ENCODE measurements at places on chromosomes 5 and 9. TPM values are rescaled to one million over a fixed set of nuclear protein-coding genes. Genes with fewer than 3 reads are reported as not detected.

FOXD4L6 gene
- not detected for polyA plus RNA-seq

MAP3K1 gene
- 9.7 TPM for polyA plus RNA-seq

SHISAL2B gene
- polyA plus RNA-seq, result 21.1 TPM

NR5A1 gene
- not detected for polyA plus RNA-seq

TRMT10B gene
- 10.8 TPM for polyA plus RNA-seq

DNA sequence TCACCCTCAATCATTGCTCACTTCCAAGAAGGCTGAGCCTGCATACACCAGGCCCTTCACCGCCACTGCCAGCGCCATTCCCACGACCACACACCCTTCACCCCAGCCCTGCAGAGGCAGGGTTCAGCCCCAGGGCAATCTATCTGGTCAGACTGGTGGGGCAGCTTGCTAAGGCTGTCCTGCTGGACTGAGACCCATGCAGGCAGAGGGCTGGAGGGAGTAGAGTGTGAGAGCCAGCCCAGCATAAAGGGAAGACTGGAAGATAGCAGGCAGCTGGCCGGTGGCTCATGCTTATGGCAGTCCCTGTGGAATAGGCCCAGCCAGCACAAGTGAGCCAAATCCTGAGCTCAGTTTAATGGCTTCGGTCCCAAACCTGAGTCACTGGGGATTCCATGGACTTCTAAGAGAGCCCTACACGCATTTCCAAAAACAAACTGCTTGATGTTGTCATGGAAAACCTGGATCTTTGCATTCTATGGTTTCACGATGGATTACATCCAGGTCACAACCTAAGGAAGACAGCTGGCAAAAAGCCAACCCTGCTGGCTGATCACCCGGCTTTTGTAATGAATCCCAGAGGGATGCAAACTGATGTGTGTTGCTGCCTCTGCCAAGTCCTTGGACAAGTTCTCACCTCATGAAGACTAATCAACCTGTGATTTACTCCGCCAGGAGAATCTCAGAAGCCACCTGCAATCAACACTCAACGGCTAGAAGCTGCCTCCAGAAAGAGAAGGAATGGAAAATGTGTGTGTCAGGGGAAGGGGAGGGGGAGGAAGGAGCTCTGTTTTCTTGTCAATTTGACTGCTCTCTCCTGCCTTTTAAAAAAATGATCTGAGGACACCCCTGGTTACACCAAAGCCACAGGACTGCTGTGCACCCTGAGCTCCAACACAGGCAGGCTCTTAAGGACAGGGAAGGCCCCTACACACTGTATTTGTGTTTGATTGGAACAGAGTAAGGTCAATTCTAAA, 143.6 kb downstream of the LHFPL2 start:
- no peaks in the 10 kb centered on the region for H3K36me3 ChIP-seq
- no peak for DNase-seq
- H3K4me1 ChIP-seq, result peaks cover 36% of the 10 kb centered on the region
- no peak overlapping the region for H3K27ac ChIP-seq

- H3K4me1 ChIP-seq, result no peaks in the 10 kb centered on the region
- no peak overlapping the region for H3K4me3 ChIP-seq
- no peak overlapping the region for H3K27ac ChIP-seq
- H3K36me3 ChIP-seq, result no peaks in the 10 kb centered on the region
Observed at GRCh38 chr5:118253225-118254061, 734.9 kb downstream of the DTWD2 start.

DNA sequence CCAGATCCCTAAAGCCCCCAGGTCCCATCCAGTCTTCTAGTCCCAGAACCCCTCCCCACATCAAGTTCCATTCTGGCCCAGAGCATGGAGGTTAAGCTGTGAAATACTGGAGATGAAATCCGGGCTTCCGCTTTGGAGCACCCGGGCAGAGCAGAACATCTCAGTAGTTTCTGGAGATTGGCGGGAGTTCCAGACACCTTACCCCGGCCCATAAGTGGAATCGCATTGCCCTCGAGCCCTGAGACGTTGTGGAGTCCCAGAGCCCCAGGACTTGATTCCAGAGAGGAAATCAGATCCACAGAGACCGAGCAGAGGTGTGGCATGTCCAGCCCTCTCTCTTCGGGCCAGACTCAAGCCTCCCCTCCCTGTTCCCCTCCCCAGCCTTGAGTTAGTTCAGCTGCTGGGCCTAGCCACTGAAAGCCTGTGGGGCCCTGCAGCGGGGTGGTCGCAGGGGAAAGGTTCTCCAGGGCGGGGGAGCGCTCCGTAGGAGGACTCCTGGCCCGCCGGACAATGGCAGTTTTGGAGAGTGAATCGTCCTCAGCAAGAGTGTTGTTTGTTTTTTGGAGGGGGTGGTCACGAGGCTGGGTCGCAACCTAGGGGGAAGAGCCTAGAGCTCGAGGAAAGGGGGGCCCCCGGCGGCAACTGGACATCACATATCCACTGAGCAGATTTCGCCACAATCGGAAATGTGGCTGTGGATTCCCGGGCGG, 1.0 kb upstream of the PAX5 start:
- peaks cover 52% of the 10 kb centered on the region for H3K4me1 ChIP-seq
- peak overlapping the region; percentile 72 for H3K4me3 ChIP-seq
- peaks cover 100% of the 10 kb centered on the region for H3K27me3 ChIP-seq
- H3K36me3 ChIP-seq, result no peaks in the 10 kb centered on the region

DNA sequence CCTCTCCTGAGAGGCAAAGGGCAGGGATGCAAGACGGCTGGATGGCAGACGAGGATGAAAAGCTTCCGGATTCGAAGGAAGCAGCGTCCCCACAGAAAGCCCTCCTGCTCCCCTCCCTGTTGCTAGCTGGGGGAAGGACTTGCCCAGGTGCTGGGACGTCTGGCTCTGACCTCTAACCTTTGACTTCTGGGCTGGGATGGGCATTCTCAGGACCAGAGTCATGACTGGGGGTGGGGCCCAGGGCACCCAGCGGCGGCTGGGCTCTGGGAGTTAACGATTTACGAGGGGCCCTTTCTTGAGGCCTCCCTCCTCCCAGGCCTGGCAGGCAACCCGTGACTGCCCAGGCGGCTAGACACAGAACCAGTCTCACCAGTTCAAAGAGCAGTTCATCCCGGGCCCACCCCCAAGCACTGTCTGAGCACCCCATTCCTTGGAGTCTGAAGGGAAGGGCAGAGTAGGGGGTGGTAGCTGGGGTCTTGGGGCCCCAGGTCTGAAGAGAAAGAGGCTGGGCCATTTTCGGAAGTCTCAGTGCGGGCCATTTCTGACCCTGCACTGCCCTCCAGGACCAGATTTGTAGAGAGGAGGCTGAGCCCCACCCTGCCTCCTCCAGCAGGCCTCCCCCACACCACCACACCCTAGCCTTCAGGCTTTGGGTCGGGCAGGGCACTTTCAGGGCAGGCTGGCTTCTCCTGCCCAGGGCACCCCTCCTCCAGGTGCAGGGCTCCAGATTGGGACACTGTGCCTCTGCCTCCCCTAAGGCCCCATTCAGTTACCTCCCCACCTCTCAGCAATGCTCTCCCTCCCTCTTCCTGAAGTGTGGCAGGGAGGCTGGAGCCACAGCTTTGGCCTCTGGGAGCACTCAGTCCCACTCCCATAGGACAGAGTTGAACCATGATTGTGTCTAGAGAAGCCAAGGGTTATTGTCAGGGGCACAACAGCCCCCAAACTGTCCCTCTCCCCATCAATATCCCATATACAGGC, 5.0 kb upstream of the CXXC5 start:
- H3K27me3 ChIP-seq, result peaks cover 47% of the 10 kb centered on the region
- H3K36me3 ChIP-seq, result no peaks in the 10 kb centered on the region
- peaks cover 71% of the 10 kb centered on the region for H3K4me1 ChIP-seq

DNA sequence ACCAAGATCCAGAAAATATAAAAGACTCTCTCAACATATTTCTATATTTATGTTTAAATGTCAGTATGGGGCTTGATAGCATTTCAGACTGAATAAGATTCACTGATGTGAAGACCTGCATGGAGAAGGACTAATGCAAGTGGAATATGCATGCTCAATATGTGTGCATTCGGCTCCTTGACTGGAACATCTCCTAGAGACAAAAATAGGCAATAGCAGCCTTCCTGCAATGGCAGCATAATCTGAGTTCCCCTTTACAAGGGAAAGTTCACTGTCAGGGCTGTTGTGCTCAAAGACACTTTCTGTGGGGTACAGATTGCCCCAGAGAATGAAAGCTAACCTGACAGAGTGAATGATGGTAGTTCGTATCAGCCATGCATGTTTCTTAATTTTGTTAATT, 42.4 kb downstream of the STARD4 start:
- H3K4me3 ChIP-seq, result no peak overlapping the region
- H3K36me3 ChIP-seq, result no peaks in the 10 kb centered on the region
- no peak overlapping the region for H3K27ac ChIP-seq

GRCh38 chr5:179343719-179344430, 1.4 kb downstream of the ADAMTS2 start:
- peak overlapping the region; percentile 83 for H3K4me3 ChIP-seq
- no peaks in the 10 kb centered on the region for H3K36me3 ChIP-seq
- peaks cover 53% of the 10 kb centered on the region for H3K27me3 ChIP-seq
- H3K4me1 ChIP-seq, result peaks cover 19% of the 10 kb centered on the region
- no peak overlapping the region for H3K27ac ChIP-seq
- peak; percentile 90 for DNase-seq

DNA sequence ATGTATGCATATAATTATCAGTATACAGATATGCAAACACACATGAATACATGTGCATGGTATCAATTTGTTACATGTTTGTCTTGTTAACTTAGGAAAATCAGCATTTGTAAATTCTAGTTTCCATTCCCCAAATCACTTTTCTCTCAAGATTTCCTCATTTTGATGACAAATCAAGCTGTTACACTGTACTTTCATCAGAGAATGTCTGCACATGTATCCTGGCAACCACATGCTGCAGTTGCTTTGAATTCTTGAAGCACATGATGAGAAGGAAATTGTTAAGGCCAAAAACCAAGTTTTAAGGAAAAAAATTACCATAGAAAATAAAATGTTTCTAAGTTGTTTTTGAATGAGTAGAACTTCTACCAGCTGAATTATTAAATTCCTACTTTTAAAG, 1834.5 kb downstream of the EFNA5 start:
- H3K27me3 ChIP-seq, result no peaks in the 10 kb centered on the region
- DNase-seq, result no peak

DNA sequence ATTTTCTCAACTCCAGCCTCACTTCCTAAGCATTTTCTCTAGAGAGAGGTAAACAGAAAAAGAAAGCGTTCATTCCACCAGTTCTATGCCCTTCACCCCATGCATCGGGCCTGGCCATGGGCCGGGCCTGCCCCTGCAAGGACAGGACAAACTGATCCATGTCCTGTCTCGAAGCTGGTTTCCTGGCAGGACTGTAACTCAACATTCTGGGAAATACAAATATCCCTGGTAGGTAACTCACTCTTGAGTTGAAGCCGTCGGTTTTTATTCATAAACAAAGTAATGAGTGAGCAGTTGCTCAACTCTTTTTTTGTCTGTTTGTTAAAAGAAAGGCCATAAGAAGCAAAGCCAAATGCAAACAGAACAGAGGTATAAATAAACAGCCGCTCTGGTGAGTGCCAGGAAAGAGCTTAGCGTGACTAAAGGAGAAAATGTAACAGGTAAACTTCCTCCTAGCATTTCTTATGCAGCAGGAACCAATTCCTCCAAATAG, 64.4 kb upstream of the DNAH5 start:
- H3K36me3 ChIP-seq, result no peaks in the 10 kb centered on the region
- no peak for DNase-seq
- no peak overlapping the region for H3K4me3 ChIP-seq

DNA sequence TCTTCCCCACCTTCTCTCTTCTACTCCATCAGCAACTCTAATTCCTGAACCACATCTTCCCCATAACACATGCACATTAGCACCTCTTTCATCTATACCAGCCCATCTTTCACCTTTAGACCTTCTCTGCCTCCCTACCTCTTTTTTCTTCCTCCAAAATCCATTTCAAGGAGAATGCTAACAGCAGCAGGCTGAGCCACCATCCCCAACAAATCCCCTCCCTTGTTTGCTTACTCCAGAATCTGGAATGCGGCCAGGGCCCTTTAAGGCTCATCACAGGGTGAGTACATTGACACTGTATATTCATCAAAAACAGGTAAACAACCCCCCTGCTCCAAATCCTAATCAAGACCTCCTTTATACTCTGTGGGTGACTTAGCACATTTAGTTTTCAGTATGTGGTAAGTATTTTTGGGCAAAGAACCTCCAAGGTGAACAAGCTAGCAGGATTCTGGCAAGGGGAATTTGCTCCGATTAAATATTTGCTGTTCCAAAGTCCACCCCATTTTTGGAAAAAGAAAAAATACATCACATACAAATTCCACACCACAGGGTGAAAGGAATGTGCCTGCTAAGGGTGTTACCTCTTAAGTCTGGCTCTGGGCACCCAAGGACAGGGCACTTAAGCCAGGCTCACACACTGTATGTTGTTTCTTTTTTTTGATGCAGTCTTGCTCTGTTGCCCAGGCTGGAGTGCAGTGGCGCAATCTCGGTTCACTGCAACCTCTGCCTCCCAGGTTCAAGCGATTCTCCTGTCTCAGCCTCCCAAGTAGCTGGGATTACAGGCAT, 71.4 kb downstream of the SERINC5 start:
- no peaks in the 10 kb centered on the region for H3K36me3 ChIP-seq
- peak; percentile 92 for DNase-seq
- H3K27ac ChIP-seq, result peak overlapping the region; percentile 100
- no peaks in the 10 kb centered on the region for H3K27me3 ChIP-seq
- peak overlapping the region; percentile 34 for H3K4me3 ChIP-seq

- no peaks in the 10 kb centered on the region for H3K36me3 ChIP-seq
- no peak for DNase-seq
- H3K27me3 ChIP-seq, result no peaks in the 10 kb centered on the region
- no peak overlapping the region for H3K27ac ChIP-seq
Observed at GRCh38 chr9:18477121-18477660, 3.2 kb downstream of the ADAMTSL1 start.

DNA sequence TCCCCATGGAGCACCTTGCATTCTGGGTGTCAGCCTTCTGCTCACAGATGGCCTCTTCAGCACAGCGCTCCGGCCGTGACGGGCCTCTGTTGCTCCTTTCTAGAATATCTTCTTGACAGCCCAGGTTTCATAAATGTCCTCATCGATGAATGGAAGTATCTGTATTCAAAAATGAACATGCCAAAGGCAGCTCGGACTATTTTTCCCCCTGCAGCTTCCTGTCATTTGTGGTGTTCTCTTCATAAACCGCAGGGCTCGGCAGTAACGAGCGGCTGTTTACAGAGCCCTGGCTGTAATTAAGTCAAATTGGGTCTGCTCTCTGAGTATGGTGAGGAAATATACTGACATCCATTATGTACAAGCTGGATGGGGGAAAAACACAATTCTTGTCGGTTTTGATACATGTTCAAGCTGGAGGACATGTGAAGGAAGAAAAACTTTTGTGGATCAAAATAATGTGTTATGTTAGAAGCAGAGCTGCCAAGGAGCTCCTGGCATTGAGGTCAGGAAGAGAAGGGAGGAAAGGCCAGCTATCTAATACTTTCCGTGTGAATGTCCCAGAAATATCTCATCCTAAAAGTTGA, 154.1 kb upstream of the CD180 start:
- H3K4me1 ChIP-seq, result peaks cover 39% of the 10 kb centered on the region
- DNase-seq, result no peak
- H3K27me3 ChIP-seq, result no peaks in the 10 kb centered on the region
- H3K27ac ChIP-seq, result no peak overlapping the region
- no peaks in the 10 kb centered on the region for H3K36me3 ChIP-seq

GRCh38 chr5:110347781-110348180, 378.7 kb downstream of the TMEM232 start:
- no peaks in the 10 kb centered on the region for H3K4me1 ChIP-seq
- no peaks in the 10 kb centered on the region for H3K36me3 ChIP-seq
- H3K27me3 ChIP-seq, result no peaks in the 10 kb centered on the region
- H3K27ac ChIP-seq, result no peak overlapping the region

Data from GM23338 (cell line).